ENCODE measurements at places on chromosomes 6 and 20.

DNA sequence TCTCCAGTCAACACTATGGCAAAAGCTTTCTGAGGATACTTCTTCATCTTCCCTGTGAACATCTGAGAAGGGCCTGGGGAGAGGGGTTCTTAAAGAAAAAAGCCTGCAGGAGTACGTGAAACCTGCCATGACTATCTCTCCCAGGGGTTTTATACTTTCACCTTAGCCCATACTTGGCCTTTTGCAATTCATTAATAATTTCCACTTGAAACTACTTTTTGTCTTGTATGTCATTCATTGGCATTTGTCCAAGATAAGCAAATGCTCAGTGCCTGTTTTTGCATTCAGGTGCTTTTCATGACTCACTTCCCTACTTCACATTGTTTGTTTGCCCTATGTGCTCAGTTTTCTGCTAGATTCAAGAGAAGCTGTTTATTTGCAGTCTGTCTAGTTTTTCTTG lies 580.3 kb upstream of the GJE1 start:
- DNase-seq: no peak

DNA sequence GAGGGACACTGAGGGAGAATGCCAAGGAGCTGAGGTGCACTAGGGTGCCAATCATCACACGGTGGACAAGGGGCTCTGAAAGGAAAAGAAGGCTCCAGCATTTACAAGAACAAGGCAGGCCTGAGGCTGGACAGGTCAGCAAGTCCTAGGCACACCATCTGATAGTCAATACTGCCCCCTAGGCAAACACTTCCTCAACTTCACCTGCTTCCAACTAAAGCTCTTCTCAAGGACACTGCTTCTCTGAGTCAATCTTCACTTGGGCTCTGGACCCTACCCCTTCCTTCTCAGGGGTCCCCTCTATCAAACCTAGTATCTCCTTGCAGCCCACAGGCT lies 37.7 kb upstream of the SLC4A11 start:
- DNase-seq: peak; percentile 39

DNA sequence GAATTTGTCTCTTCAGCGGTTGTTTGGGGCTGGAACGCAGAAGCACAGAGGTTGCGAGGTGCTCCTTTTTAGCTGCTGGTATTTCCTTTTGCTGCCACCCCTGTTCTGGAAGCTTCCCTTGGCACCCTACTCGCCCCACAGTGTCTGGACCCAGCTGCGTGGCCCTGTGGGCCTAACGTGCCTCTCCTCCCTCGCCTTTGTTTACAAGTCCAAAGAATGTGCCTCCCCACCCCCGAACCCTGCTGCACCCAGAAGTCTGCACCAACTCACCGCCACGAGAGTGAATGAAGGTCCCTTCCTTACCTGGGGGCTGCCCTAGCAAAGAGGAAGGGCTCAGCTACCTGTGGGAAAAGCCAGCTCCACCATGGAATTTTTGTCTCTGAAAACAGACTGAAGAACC lies 139.7 kb upstream of the RPS6KA2 start:
- no peak for DNase-seq

- no peak for DNase-seq
These were observed 1.6 kb upstream of the CEBPB start for GRCh38 chr20:50188879-50189680.

GRCh38 chr20:19510611-19511010 lies 247.4 kb upstream of the RIN2 start:
- DNase-seq: no peak

DNA sequence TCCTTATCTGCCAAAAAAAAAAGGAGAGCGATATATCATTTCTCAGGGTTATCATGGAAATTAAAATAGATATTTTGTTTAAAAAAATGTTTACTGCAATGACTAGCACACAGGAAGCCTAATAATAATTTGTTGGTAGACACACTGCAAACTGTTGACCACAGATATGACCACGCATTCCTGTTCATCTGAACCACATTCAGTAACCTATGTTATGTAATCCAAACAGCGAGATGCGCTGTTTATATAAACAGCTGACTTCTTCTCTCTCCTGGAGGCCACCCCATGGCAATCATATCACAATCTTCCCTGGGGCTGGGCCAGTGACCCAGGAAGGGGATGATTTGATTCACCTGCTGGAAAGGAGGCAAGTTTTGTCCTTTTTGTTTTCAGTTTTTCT lies 129.3 kb upstream of the UST start:
- DNase-seq: no peak

DNA sequence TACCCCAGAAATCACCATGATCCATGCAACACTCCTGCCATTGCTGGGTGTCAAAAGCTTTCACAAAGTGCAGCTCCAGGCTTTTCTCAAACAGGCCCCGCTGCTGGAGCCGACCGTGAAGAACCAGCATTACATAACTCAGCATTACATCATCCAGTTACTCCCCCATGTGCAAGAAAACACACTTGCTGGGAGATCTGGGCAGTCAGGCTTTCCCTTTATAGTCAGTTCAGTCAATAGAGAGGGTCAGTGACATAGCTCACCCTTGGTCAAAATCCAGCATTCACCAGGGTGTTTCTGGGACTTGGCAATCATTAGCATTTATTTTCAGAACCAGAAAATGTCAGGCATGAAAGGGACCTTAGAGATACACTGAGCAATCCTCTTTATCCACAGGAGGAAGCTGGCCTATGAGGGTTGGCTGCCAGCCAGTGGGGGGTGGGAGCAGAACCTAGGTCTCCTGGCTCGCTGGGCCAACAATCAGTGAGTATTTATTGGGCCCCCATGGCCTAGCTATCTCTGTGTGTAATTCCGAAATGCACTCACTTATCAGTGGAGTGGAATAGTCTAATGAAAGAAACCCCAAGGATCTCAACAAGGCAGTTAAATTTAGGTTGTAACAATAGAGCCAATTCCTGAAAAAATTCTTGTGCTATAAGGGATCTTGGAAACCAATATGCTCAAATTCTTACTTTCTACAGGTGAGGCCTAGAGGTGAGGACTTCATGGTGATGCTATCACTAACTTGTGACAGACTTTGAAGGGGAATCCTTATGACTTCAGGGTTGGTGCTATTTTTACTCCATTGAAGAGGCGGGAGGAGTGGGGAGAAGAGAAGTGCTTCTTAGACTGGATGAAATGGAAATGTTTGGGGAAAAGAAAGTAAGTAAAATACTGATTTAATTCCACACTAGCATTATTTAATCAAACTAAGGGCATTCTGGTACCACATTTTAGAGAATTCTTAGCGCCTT lies 54.6 kb downstream of the LYRM4 start:
- DNase-seq: peak; percentile 87

- DNase-seq: no peak
These were observed 44.4 kb upstream of the LOC128125822 start for GRCh38 chr6:63527658-63528514.

DNA sequence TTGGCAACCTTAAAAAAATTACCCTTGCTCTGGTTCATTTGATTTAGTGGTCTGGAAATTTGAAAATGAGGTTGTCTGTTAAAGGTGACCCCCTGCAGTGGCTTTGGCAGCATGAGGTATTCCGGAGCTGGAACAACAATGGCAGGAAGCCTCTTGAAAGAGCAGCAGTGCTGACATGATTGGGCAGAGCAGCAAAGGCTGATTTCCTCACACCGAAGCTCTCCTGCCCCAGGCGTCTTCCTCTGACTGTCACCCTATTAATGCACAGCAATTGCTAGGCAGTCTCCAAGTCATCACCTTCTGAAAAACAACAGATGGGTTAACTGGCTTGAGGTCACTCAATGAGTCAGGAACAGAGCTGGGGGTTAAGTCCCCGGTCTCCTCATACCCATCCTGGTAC lies 241.8 kb upstream of the MMS22L start:
- peak; percentile 33 for DNase-seq
